ENCODE measurements at places on chromosomes 5 and 9.

DNA sequence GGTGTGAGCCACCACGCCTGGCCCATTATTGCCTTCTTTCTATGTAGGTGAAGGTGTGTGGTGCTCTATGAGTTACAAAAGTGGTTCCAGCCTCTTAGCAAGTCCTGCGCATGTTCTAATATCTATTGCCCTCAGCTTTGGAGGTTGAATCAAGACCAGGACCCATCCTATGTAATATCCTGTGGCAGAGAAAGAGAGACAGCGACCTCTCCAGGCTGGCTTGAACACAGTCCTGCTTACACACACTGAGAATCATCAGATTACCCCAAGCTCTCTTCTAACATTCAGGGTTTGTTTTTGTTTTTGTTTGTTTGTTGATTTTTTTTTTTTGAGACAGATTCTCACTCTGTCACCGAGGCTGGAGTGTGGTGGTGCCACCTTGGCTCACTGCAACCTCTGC is 94.7 kb upstream of the OSMR start:
- DNase-seq = no peak

- no peak for DNase-seq
Observed at GRCh38 chr9:128282500-128282899, 6.4 kb downstream of the SWI5 start.

GRCh38 chr5:92514896-92515295 is 1066.1 kb downstream of the NR2F1-AS1 start:
- no peak for DNase-seq

DNA sequence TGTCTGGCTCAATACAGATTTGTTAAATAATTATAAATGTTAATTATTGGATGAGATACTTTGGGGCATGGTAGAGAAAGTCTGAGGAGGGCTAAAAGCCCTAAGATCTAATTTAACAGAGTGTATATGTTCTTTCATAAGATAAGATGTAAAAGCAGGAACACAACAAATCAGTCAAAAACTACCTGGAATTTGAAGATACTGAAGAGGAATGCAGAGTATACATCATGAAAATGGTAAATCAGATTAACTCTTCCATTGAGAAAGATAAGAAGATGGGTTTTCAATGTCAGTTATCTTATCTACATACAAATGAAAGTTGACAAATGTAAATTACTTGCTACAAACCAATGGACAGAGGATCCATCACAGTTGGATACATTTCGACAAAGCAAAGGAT is 107.3 kb upstream of the NFIB start:
- no peak for DNase-seq

GRCh38 chr5:74652576-74652975 is 12.0 kb upstream of the ENC1 start:
- DNase-seq = no peak

- no peak for DNase-seq
Observed at GRCh38 chr9:98916660-98917059, 27.0 kb upstream of the COL15A1 start.

GRCh38 chr5:5246736-5247135 is 106.6 kb downstream of the ADAMTS16 start:
- DNase-seq = no peak

GRCh38 chr5:147092044-147092443 is 142.8 kb upstream of the STK32A start:
- no peak for DNase-seq

- DNase-seq = no peak
Observed at GRCh38 chr9:18907927-18908625, 124.9 kb downstream of the SAXO1 start.

Measured in stimulated activated CD8-positive, alpha-beta memory T cell treated with anti-CD3 and anti-CD28 coated beads, Interleukin-7, amount 100 ng/mL, for 24 hours (primary cell).